ENCODE measurements at places on chromosomes 7 and 10.
A peak's percentile ranks its signal among the peaks of the same experiment; 100 is the strongest.

DNA sequence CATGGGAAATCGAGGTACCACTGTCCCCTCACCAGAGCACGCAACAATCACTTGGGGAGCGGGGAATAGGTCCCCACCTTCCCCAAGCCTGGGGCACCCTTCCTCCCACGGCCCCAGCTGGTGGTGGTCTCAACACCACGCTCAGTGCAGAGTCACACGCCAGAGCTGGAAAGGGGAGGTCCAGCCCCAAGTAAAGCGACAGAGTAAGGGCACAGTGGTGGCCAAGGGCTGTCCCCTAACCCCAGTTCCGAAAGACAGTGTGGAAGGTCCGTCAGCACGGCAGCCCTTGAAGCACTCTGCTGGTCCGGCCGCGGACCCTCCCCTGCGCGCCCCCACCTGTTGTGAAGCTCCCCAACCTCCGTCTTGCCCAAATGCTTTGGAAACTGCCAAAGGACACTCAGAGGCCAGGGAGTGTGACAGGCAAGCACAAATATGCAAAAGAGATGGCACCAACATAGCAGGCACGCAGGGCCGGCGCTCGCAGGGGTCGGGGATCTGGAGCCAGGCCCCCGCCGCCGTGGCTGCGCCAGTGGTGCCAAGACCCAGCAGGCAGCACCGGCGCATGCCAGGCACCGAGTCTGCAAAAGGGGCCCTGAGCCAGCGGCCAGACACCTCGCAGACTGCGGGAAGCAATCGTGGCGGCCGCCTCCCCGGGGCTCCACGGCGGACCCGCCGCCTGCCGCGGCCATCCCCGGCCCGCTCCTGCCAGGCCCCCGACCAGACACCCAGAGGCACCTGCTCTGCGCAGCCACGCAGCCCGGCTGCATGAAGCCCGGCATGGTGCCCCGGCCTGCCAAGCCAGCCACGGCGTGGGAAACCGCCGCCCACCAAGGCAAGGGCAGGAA lies 51.6 kb upstream of the SRRM3 start:
- DNase-seq, result no peak

GRCh38 chr7:134022286-134022911 lies 104.7 kb upstream of the LRGUK start:
- no peak for DNase-seq

- no peak for DNase-seq
These were observed 33.5 kb upstream of the RNF148 start for GRCh38 chr7:122736183-122736582.

DNA sequence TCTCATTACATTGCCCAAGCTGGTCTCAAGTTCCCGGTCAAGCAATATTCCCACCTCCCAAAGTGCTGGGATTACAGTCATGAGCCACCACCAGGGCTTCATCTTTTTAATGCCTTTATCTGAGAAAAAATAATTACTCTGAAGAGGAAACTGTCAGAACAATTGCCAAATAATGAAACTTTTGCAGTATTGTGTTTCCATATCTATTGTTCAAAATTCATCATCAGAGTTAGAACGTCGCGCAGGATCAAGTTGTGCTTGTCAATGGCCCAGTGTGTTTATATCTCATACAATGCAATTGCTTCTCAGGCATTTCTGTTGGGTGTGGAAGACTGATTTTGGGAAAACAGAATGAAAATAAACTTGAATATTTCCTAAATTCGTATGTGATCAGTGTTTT lies 143.1 kb downstream of the ARID5B start:
- no peak for DNase-seq

GRCh38 chr7:121873289-121874194 lies 581 bp downstream of the PTPRZ1 start:
- DNase-seq, result peak; percentile 15

GRCh38 chr10:10364902-10365301 lies 652.8 kb upstream of the CELF2 start:
- no peak for DNase-seq

- DNase-seq, result peak; percentile 37
These were observed 65.0 kb downstream of the DNAJC12 start for GRCh38 chr10:67772894-67773511.

DNA sequence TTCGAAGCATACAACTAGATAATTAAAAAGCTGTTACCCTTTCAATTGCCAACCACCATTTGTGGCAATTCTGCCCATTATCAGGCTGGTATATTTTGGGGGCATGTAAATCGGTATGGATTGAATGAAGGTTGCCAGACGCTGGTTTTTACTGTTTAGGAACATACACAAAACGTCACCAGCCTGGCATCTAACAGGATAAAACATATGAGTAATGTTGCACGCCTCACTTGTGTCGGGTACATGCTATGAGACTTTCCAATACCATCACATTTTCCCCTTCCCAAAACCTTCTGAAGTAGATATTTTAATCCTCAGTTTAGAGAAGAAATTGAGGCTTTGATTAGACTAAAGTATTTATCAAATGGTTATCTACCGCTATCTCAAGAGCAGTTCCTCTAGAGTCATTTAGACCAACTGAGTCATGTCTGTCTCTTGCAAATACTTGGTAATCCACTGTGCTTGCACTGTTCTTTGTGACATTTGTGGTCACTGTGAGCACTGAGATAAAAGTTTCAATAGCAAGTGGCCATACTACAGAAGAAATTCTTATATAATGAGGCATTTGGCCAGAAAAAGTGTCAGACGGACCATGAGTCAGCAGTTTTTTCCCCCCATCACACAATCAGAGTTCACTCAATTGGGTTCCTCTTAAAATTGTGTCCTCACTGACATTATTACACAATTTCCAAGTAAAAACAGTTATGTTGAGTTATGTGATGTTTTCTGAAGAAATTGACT lies 498.7 kb downstream of the NXPH1 start:
- DNase-seq, result peak; percentile 1

- DNase-seq, result no peak
These were observed 105.1 kb upstream of the TCF7L2 start for GRCh38 chr10:112844681-112845544.

GRCh38 chr7:128701062-128701785 lies 29.1 kb downstream of the GARIN1A start:
- DNase-seq, result no peak

DNA sequence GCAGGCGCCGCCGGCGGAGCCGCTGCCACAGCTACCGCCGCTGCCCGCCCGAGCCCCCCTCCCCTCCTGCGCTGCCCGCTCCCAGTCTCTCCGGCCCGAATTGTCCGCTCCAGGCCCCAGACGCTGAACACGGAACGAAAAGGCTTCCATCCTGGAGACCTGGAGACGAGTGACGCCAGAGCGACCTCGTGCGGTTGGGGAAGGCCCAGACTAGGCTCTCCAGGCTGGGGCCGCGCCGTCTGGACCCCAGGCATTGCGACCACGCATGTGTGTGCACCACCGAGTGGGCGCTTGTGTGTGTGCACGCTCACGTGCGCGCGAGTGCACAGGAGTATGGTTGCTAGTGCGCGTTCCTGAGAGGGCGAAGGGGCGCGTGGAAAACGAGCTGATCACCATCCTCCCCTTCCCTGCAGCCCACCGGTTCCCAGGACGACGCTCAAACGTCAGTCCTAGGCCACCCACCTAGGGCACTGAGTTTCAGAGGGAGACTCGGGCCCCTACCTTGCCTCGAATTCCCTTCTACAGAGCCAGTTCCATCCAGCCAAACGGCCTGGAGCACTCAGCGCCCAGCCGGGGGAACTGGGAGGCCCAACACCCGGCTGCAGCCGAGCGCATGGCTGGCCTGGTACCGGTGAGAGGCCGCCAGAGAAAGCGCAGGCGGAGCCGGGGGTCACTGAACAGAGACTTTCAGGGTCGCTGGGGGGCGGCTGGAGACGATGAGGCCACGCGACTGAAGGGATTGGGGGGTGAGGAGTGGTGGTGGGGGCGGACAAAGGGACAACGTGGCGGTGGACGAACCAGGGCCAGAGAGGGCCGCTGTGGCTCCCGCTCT lies 11.6 kb downstream of the LBX1 start:
- peak; percentile 29 for DNase-seq

DNA sequence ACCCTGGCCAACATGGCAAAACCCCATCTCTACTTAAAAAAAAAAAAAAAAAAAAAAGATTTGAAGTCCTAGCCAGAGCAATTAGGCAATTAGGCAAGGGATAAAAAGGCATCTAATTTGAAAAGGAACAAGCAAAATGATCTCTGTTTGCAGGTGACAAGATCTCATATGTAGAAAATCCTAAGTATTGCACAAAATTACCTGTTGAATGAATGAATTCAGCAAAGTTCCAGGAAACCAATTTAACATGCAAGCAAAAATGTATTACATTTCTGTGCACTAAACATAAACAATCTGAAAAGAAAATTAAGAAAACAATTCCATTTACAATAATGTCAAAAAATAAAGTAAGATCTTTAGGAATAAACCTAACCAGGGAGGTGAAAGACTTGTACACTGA lies 5.2 kb downstream of the PILRB start:
- no peak for DNase-seq

DNA sequence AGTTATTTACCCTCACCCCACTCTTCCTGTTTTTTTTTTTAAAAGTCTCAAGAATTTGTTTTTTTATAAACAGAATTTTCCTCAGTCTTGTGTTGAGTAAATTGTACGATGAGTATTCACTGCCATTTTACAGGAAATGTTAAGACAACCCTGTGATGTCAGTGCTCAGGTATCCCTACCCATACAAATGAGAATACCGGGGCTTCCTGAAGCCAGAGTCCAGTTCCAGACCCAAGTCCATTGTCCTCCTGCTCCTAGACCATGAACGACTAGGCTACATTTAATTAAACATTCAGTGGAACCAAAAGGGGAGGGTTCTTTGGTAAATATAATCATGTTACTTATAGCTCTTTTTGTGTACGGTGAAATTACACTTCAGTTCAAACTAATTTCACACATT lies 79.2 kb downstream of the GNAI1 start:
- DNase-seq, result no peak

DNA sequence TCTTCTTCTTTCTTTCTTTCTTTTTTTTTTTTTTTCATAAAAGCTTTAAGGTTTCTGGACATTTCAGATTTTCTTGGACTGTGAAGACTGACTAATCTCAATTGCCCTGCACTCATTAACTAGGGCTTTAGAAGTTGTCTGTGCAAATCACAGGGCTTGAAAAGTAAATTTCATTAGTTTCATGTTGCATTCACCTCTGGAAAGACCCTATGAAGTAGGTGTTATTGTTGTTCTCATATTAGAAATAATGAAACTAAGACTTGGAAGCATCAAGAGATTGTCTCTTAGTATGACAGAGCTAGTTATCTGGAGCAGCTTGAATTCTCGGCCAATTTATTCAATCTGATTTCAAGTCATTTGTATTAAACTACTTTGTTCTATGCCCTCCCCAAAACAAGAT lies 28.2 kb upstream of the SEMA3D start:
- DNase-seq, result no peak

GRCh38 chr7:142811154-142811737 lies 40.5 kb downstream of the PRSS2 start:
- DNase-seq, result peak; percentile 50

DNA sequence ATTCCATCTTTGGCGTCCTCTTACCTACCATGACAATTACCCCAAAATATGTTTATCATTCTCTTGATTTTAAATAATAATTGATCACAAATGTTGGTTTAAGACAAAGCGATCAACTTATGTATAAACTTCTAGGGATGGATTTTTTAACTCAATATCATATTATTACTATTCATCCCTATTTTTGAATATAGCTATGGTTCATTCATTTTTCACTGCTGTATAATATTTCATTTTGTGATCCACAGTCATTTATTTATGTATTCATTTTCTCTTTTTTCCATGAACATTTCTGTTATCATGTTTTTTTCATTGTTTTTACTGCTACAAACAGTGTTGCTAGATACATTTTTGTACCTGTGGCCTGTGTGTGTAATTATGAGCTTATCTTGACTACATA lies 61.3 kb upstream of the MET start:
- DNase-seq, result no peak

DNA sequence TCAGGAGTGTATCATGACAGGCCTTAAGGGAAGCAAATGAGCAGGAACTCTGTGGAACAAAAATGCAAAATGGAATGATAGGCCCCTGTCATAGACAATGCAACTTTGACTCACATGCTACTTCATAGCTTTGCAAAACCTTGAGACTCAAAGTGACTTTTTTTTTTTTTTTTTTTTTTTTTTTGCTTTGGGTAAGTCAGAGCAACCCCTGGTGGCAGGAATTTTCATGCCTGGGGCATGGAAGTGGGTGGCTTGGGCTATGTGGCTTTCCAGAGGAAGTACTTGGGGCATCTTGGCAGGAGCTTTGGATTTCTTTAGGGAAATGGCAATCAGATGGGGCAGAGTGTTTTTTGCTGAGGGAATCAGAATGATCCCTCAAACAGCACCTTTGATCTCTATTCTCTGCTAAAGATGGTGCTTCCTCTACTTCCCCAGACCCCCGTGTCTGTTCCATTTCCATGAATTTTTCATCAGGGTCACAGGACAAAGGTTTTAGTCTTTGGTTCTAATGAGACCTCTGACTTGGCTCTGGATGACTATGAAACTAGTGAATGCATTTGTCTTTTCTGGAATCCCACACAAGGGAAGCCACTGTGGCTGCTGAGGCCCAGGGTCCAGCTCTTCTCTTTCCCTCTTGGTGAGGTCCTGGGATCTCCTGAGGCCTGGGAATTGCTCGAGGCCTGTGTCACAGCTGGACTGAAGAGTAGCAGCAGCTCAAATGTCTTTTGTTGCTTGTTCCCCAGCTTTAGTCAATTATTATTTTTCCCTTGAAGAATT lies 62.8 kb downstream of the TACC2 start:
- peak; percentile 66 for DNase-seq

DNA sequence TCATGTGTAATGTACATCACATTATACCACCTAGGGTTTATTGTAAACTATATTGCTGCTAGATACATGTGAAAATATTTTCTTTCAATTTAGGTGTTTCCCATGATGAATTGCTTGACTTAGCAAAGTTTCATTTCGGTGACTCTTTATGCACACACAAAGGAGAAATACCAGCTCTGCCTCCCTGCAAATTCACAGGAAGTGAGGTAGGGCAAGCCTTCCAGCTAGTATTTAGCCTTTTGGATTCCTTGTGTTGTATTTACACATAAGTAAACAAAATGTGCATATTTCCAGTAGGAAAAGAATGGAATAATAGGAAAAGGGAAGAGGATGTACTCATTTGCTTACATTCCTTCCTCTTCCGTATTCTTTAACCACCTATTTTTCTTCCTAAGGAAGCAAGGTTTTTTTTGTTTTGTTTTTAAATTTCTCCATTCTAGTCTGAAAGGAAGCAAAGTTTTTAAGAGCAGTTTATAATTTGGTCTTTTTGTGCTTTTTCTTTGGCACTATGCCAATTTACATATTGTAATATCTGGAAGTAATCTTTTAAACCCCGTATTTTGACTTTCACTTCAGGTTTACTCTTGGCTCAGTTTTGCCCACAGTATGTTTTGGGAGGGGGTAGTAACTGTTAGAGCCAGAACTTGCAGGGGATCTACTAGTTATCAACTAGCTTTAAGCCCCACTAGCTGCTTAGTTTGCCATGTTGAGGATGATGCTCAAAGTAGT lies 10.4 kb downstream of the PMPCB start:
- no peak for DNase-seq

DNA sequence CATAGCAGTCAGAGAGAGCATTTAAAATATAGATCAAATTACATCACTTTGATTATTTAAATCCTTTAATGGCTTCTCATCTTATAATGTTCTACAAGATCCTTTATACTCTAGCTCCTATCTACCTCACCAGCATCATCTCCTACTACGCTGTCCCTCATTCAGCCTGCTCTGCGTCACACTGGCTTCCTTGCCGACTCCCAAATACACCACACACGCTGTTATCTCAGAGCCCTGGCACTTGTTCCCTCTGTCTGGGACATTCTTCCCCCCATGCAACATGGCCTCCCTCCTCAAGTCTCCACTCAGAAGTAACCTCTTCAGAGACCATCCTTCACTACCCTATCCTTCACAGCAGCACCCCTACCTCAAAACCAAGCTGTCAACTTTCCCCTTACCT lies 46.7 kb downstream of the RNLS start:
- DNase-seq, result no peak

All from fibroblast of skin of abdomen (primary cell).